ENCODE measurements at places on chromosomes 12 and 14. TPM values are rescaled to one million over a fixed set of nuclear protein-coding genes. Genes with fewer than 3 reads are reported as not detected.
A peak's percentile ranks its signal among the peaks of the same experiment; 100 is the strongest.

DNA sequence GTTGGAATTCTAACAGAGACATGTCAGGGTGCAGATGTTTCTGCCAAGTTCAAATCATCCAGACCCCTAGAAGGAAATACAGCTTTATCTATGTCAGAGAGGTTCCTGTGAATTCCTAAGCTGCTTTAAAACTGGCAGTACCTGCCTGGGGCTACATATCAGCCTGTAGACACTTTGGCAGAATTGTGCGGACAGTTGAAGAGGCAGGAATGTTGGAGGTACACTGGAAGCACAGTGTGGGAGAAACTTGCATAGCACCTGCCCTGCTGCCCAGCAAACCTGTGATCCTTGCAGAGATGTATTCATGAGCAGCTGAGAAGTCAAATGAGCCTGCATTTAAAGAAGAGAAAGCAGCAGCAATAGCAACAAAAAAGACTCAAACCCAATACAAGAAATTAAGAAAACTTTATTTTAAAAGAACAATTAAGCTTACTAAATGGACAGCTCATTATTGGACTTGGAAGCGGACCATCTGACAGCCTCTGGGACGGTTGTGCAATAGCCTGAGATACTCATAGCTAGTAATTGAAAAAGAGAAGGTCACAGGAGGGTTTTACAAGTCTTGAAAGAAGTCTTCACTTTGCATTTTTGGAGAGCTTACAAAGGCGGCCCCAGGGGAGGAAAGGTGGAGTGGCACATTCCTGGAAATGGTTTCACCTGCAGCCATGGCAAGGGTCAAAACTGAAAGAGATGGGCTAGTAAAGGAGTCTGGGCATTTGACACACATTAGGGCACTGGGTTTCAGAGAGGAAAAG, 280.9 kb upstream of the FLRT2 start:
- DNase-seq: no peak

- no peak for DNase-seq
These were observed 37.4 kb downstream of the SLC6A12 start for GRCh38 chr12:176321-177181.

DNA sequence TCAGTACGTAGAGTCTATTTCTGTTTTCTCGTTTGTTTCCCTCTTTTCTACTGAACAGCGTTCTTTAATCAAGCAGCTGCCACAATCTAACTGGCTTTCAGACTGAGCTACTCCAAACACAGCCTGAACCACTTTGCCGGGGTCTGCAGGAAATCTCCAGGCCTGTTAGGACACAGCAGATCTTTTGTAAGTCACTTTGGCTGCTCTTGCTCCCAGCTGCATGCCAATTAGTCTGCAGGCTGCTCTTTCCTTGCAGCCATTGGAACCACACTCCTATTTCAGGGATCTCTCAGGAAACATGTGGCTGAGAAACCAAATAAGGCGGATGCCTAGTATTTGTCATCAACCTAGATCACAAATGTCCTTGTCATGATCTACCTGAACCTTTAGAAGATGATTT, 73.6 kb downstream of the TMTC1 start:
- peak; percentile 4 for DNase-seq

DNA sequence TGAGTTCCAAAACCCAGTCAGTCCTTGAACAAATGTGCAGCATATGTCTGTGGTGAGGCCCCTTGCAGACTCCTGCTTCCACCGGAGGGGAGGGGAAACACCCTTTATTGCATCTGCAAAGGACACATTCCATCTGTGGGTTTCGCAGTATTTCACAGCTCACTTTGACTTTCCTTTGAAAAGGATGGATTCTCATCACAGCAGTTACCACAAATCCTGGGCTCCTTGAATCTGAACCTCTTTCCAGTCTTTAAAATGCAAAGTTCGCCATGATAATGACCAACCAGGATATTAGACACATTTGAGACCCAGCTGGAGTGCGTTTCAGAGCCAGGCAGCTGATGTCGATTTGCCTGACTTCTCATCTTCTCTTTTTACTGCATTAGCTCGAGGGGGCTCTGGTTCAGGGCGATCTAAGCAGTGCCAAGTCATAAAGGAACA, 242.4 kb downstream of the SLC15A4 start:
- no peak for DNase-seq

GRCh38 chr12:77983859-77984258, 153.2 kb downstream of the NAV3 start:
- DNase-seq: no peak

GRCh38 chr14:88129306-88130056, 124.5 kb downstream of the GPR65 start:
- peak; percentile 14 for DNase-seq

- DNase-seq: no peak
These were observed 322.5 kb downstream of the SYT1 start for GRCh38 chr12:79187032-79187431.

GRCh38 chr12:80033448-80033847, 65.9 kb upstream of the OTOGL start:
- no peak for DNase-seq

- DNase-seq: no peak
These were observed 85.9 kb downstream of the TTC7B start for GRCh38 chr14:90730206-90730766.

RHOJ gene
- total RNA-seq: not detected

PRR4 gene
- 1.3 TPM for total RNA-seq

LAG3 gene
- 93.9 TPM for total RNA-seq

TAS2R19 gene
- 1.6 TPM for total RNA-seq

CLEC2A gene
- total RNA-seq: not detected

VAMP1 gene
- total RNA-seq: 52.3 TPM
